ENCODE measurements at places on chromosomes 16 and 17. TPM values are rescaled to one million over a fixed set of nuclear protein-coding genes. Genes with fewer than 3 reads are reported as not detected.
A peak's percentile ranks its signal among the peaks of the same experiment; 100 is the strongest.

- no peak for DNase-seq
These were observed 46.0 kb downstream of the YPEL2 start for GRCh38 chr17:59377410-59377809.

GRCh38 chr17:79732254-79732653 is 1.5 kb downstream of the ENPP7 start:
- DNase-seq: no peak

- peak; percentile 24 for DNase-seq
These were observed 85.7 kb downstream of the NT5M start for GRCh38 chr17:17388657-17389496.

- no peak for DNase-seq
These were observed 21.4 kb downstream of the ZDHHC7 start for GRCh38 chr16:84989749-84990620.

GRCh38 chr16:53922807-53923571 is 219.0 kb downstream of the FTO start:
- no peak for DNase-seq

DNA sequence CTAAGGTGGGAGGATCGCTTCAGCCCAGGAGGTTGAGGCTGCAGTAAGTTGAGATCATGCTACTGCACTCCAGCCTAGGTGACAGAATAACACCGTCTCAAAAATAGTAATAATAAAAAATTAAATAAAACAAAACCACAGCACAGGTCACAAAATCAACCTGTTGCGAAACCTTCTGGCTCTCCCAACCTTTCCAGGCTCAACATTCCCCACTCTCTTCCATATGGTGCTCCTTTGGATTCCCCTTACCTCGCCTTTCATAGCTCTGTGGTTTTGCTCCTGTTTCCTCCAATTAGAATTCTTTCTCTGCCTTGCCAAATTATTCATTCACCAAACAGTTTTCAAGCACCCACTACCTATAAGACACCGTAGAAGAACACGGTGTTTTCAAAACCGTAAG is 4.7 kb downstream of the ZDHHC7 start:
- no peak for DNase-seq

- no peak for DNase-seq
These were observed 7.3 kb downstream of the NEUROD2 start for GRCh38 chr17:39600288-39600996.

DNA sequence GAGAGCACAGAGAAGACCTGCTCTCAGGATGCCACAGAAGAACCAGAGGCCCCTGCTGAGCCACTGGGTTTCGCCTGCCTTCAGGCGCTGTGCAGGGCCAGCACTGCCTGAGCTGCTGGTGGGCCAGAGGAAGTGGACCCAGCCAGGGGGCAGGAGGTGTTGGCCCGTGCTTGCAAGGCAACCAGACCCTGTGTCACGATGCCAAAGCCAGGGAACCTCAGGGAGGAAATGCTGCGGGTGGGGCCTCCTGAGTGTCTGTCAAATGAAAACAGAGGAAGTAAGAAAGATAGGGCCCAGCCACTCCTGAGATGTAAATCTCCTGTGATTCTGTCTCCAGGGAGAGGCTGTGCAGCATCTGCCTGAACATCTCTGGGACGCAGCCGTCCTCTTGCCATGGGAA is 58.1 kb upstream of the ADORA2B start:
- DNase-seq: no peak

DNA sequence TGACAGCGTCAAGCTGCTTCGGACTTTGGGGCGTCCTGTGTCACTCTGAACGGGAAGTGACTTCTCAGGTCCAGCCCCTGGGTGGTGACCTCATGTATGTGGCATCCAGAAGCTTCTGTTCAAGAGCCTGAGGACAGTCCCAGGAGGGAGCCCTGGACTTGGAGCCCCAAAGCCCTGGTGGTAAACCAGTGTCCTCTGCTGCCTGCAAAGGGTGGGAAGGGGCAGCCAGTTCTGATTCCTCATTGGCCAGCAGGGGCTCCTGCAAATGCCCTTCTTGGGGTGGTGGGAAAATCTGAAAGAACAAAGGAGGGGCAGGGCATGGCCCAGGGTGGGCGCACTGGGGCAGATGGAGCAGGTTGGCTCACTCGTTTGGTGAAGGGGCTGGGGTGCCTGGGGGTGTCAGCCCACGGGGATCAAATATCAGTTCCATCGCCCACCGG is 1.6 kb downstream of the OSGIN1 start:
- peak; percentile 53 for DNase-seq

GRCh38 chr16:89423681-89424260 is 66.6 kb downstream of the ANKRD11 start:
- DNase-seq: no peak

- DNase-seq: no peak
These were observed 12.7 kb upstream of the TMEM98 start for GRCh38 chr17:32915245-32915644.

DNA sequence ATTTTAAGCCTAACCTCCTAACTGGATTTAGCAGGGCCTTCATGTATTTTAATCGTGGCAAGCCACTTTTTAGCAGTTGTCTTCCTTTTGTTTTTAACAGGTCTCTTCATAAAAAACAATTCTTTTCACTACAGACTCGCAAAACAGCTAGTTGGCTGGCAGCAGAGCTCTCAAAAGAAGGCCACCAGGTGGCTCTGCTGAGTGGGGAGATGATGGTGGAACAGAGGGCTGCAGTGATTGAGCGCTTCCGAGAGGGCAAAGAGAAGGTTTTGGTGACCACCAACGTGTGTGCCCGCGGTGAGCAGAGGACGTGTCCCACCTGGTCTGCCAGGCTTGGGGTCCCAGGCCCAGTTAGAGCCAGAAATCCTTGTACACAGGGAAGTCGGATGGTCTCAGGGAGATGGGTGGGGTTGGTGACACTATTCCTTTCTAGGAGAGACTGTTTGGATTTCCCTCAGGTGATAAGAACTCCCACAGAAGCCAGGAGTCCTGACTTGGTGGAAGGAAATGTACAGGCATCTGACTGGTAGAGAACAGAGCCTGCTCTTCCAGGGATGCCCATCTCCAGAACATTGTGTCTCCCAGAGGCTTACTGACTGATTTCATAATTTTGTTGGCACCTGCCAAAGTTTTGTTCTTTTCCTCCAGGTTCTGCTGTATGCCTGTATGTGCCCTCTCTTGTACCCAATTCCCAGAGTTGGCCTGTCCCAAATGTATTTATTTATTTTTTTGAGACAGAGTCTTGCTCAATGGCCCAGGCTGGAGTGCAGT is 14.9 kb upstream of the DDX19A start:
- DNase-seq: no peak

GRCh38 chr17:82915757-82916027 is 75.9 kb upstream of the ZNF750 start:
- DNase-seq: no peak

CCDC40 gene
- 2.8 TPM for total RNA-seq

CHST4 gene
- 0.19 TPM for total RNA-seq

TP53TG3 gene
- not detected for total RNA-seq

FBXL16 gene
- 1.0 TPM for total RNA-seq
